ENCODE measurements at places on chromosomes 11 and 22. TPM values are rescaled to one million over a fixed set of nuclear protein-coding genes. Genes with fewer than 3 reads are reported as not detected.

DNA sequence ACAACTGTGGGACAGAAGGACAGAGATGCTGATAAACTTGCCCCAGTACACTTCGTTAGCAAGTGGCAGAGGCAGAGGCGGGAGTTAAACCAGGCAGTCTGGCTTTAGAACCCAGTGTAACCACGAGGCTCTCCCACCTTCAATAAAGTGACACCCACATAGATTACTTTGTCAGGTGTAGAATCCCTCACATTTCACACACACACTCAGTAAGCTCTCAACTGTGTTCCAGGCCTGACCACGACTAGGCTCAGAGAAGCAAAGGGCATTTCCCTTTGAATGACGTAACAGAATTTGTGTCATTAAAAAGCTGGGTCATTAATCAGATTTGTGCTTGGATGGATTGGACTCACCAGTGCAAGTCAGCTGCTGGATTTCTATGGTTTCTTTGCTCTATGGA lies 118.3 kb upstream of the RCN1 start:
- DNase-seq: no peak
- no peaks in the 10 kb centered on the region for H3K4me1 ChIP-seq
- H3K27me3 ChIP-seq: peaks cover 5% of the 10 kb centered on the region

The TP53AIP1 gene
- polyA plus RNA-seq: 0.46 TPM

The MPZL2 gene
- polyA plus RNA-seq: 68.8 TPM

GRCh38 chr11:59076876-59077571 lies 9.1 kb upstream of the GLYATL1B start:
- H3K27me3 ChIP-seq: no peaks in the 10 kb centered on the region
- H3K27ac ChIP-seq: no peak overlapping the region
- no peak for DNase-seq
- no peak overlapping the region for H3K4me3 ChIP-seq
- no peaks in the 10 kb centered on the region for H3K36me3 ChIP-seq

- no peak for DNase-seq
- H3K27me3 ChIP-seq: no peaks in the 10 kb centered on the region
- H3K27ac ChIP-seq: peak overlapping the region; percentile 87
Measured at GRCh38 chr22:20022978-20023613, 2.2 kb downstream of the TANGO2 start.

DNA sequence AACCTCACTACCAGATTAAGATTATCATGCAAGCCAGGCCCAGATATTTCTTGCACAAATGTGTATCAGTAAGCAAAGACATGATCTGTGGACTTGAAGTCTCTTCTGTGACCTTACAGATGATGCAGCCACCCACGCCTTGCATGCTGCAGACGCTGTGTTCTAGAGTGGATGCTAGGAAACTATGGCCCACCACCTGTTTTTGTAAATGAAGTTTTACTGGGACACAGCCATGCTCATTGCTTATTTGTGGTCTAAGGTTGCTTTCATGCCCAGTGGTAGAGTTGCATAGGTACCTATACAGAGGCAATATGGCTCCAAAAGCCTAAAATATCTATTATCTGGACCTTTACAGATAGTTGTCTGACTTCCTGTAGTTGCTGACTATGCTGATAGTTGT lies 47.5 kb upstream of the SORL1-AS1 start:
- DNase-seq: no peak
- no peak overlapping the region for H3K27ac ChIP-seq
- peaks cover 42% of the 10 kb centered on the region for H3K36me3 ChIP-seq
- H3K4me1 ChIP-seq: peaks cover 15% of the 10 kb centered on the region

Data from left lung (tissue), 14 donors.